GOT3 (cell line): ENCODE measurements at places on chromosomes 2 and 18.

- DNase-seq = no peak
Observed at GRCh38 chr18:21538230-21538629, 62.3 kb downstream of the ESCO1 start.

- no peak for DNase-seq
Observed at GRCh38 chr2:23639406-23639982, 254.5 kb downstream of the KLHL29 start.

DNA sequence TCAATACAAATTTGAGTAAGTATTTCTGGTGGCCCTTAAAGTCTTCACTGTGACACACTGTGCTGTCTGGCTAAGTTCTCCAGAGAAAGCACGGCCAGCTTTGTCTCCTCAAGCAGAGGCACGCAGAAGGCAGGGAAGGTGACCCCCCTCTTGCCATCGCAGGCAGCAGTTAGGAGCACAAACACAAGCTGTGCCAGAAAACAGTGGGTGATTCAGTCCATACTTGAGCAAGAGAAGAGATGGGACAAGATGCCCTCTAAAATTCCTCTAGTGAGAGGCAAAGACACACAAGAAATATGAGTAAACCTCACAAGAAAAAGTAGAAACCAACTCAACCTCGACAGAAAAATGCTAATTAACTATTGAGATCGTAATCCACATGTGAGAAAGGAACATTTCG is 9.8 kb downstream of the MCEE start:
- DNase-seq = no peak

DNA sequence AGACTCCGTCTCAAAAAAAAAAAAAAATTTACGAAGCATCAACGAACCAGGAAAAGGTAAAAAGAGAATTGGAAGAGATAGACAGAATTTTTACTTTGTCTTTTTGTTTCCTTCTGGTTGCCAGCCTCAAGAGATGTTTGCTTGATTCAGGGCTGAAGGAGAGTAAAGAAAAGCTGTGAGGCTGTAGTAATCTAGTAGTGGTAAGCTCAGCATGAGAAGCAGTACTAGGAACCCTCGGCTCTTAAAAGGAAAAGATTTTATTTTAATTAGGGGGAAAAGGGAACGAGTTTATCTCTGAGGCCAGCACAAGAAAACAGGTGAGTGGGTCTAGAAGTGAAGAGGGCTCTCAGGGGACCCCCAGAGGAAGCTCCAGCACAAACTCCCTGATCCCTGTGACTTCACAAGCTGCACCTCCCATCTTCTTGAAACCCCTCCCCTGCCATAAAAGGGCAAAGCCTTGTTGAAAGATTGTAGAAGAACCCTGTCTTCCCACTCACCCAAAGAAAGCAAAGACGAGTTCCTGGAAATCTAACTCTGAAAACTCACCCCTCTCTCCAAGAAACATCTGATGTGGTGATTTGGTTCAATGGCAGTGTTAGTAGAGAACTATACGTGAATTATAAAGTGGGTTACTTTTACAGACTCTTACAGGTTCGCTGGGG is 8.6 kb downstream of the RBMS1 start:
- no peak for DNase-seq

DNA sequence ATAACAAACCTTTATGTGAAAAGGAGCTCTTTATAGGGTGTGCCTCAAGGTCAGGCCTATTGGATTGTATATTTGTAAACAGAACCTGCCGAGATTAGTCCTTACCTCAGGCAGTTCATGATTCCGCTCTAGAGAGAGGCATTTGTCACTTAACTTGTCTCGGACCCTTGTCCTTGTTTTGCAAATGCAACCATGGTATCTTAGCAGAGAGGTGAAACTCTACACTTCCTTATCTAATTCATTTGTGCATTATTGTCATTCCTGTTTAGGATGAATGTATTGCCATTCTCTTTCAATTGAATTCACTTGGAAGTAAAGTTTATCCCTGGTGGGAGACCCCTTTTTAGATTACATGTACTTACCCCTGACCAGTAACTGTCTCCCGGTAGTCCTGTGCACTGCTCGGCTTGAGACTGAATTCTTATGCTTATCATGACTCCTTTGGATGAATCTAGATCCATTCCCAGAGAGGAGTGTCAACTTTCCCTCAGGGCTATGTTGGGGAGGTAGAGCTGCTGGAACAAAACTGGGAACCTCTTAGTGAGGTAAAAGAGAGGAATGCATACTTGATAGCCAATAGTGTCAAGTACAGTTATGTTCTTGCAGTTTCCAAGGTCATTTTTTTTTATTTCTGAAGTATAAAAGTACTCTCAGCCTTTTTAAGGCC is 46.6 kb downstream of the SGPP2 start:
- no peak for DNase-seq

- DNase-seq = no peak
Observed at GRCh38 chr2:235692076-235692475, 198.2 kb downstream of the AGAP1 start.

- DNase-seq = no peak
Observed at GRCh38 chr2:74100254-74101216, 47.2 kb downstream of the BOLA3 start.

- DNase-seq = no peak
Observed at GRCh38 chr18:9209279-9209678, 72.7 kb downstream of the ANKRD12 start.

- DNase-seq = peak; percentile 18
Observed at GRCh38 chr18:61581578-61582201, 248.5 kb downstream of the CDH20 start.
